ENCODE measurements at places on chromosomes 3 and 15.

- DNase-seq, result no peak
These were observed 88.6 kb downstream of the LPP start for GRCh38 chr3:188242436-188243123.

GRCh38 chr15:91186904-91187656 is 87.0 kb downstream of the SV2B start:
- DNase-seq, result peak; percentile 7

DNA sequence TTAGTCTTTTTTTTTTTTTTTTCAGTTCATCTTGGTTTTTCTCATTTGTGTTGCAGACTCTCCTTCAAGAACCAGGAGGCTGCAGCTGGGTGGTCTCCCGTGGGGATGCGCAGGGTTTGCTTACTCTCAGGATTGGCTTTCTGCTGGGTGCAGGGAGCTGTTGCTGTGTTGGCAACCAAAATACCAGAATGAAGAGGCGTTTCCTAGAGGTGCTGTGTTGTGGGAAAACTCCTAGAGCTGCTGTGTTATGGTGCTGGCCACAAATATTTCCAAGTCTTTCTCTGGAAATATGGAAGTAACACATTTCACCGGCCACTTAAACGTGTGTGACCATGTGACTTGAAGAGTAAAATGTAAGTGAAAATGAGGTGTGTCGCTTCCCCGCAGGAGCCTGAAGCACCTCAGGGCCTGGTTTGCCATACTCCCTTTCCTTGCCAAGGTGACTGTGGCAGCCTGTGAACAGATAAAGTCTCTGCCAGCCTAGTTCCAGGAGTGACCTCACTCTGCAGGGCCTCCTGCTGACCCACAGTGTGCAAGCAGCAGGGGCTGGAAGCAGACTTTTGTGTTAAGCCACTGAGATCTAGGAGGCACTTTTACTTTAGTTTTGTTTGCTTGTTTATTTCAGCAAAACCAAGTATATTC is 258.9 kb downstream of the ADAMTS17 start:
- no peak for DNase-seq

- peak; percentile 73 for DNase-seq
These were observed 281.4 kb upstream of the SLCO3A1 start for GRCh38 chr15:91572110-91572509.

DNA sequence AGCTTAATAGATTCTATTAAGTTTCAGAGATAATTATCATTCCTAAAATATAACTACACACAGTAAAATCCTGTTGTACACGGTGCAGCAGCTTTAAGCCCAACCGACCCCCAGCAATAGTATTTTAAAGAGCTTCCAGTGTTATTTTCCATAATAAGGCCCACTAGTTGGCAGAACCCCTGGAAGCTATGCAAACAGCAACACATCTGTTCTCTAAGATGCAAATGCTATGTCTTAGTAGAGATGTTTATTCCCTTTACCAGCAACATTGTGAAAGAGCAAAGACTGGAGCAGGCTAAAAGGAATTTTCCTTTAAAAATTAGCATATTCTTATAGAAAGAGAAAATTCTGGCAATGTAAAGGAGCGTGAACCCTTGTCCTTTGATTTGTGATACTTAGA is 819.7 kb upstream of the ALCAM start:
- no peak for DNase-seq

DNA sequence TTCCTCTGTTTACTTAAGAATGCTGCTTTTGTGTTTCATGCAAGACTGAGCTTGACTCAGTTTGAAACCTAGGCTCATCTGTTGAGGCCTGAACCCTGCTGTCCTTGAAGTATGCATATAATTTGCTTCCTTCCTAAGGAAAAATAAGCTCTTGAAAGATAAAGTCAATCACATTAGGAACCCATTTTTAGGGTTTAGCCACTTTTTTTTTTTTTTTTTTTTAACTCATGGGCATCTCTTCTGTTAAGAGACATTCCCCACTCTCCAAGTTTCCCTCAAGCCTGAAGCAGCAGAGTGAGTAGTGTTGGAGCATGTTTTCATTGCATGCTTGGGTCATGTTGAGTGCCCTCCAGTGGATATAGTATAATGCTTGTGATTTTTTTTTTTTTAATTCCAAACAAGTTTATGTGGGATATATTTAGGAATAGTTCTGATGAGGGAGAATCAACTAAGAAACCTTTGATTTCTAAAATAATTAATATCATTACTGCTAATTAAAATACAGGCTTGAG is 3.6 kb downstream of the CTNNB1 start:
- peak; percentile 72 for DNase-seq

- peak; percentile 74 for DNase-seq
These were observed 76.8 kb upstream of the HRH1 start for GRCh38 chr3:11077466-11077865.

DNA sequence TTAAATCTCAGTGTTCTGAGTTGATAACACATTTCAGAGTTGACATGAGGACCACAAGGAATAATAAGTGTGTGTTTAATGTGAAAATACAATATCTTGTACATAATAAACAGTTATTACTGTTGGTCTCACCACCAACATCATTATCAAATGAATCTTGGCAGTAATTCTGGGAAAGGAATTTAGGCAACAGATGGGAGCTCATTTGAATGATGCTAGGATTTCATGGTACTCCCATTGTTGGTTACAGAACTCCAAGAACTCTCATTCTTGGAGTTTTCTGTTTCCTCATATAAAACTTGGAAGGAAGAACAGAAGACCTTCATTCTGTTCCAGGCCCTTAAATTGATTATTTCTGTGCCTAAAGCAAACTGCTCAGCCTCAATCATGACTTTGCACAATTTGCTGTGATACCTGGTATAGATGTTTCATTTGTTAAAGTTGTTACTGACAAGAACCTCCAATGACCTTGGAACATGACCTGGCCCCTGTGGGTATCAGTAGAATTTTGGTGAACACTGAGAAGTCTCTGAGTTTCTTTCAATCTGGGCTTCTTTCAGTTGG is 385.8 kb downstream of the LPP start:
- DNase-seq, result peak; percentile 21

Data from fibroblast of upper back skin (primary cell).